Hypothalamus (tissue), 51 donors: ENCODE measurements at places on chromosomes 7 and 10.
A peak's percentile ranks its signal among the peaks of the same experiment; 100 is the strongest.

DNA sequence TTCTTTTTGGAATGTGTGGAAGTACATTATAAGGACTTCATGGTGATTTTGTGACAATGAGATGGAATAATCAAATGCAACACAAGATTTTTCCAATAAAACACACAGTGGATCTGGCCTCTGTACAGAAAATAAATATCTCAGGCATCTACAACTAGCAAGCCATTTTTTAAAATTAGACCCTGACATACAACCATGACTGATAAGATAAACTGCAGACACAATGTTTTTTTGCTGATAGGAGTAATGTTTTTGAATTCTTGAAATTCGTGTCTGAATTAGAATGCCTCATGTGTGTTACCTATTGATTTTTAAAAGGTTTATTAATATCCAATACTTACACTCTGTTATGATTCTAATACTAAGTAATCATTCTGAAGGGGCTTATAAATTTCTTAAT, 328.1 kb downstream of the HGF start:
- no peak for DNase-seq

DNA sequence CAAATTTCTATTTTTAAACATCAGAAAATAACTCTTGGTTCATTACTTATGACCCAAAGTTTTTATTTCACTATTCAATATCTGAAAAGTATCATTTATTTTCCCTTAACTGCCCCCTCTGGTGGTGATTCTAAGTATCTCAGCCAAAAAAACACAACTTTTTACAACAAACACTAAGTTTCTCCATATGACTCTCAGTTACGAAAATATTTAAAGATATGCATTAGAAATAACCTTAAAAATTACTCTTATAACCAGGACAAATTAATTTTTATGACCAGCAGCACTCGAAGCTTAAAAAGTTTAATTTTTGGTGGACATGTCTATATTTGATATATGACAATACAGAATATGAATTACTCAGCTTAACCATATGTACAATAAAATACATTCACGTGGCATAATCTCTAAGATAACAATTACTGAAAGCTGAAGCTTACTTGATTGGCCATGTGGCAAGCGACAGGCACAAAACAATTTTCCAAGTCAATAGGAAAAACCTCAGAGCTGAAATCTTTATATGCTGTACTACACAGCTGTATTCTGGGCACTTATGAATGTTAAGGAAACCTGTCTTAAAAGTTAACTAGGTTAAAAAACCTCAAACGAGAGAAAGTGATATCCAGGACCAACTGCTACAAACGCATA, 2.3 kb downstream of the HNRNPA2B1 start:
- DNase-seq: no peak

GRCh38 chr10:118343115-118343514, 991 bp upstream of the FAM204A start:
- no peak for DNase-seq

- no peak for DNase-seq
These were observed 1.2 kb upstream of the TMEM243 start for GRCh38 chr7:87220734-87221215.

GRCh38 chr10:24901686-24902399, 50.6 kb downstream of the PRTFDC1 start:
- no peak for DNase-seq

DNA sequence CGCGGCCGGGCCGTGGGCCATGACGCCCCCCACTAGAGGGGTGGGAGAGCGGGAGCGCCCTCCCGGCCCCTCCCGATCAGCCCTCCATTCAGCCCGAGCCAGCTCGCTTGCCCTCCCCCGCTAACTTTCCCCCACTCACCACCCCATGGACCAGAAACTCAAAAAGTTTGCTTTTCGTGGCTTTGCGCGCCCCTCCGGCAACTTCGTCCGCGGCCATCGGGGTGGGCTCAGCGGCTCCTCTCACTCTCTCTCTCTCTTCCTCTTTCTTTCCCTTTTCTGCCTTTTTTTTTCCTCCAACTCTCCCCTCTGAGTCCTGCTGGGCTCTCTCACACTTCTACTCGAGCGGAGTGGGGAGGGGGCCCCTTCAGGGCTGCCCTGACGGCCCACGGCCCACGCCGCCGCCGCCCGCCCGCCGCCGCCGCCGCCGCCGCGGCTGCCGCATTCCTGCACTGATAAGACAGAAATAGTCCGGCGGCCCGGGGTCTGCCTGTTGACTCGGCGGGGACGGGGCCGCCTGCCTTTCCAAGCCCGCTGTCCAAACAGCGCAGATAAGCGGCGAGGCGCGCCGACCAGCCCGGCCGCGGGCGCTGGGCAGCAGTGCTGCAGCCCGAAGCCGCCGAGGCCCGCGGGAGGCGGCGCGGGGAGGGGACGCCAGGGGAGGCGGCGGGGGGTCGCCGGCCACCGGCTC, at the start of gene SMARCD3:
TSS of gene SMARCD3 (minus strand) at position 349 of the 688 bp plus-strand sequence. CDS start at position 217, 132 bp downstream.
- peak; percentile 58 for DNase-seq

GRCh38 chr10:97456034-97456685, 10.2 kb downstream of the ZDHHC16 start:
- no peak for DNase-seq

- DNase-seq: no peak
These were observed 41.8 kb downstream of the TMEM168 start for GRCh38 chr7:112748381-112748780.

DNA sequence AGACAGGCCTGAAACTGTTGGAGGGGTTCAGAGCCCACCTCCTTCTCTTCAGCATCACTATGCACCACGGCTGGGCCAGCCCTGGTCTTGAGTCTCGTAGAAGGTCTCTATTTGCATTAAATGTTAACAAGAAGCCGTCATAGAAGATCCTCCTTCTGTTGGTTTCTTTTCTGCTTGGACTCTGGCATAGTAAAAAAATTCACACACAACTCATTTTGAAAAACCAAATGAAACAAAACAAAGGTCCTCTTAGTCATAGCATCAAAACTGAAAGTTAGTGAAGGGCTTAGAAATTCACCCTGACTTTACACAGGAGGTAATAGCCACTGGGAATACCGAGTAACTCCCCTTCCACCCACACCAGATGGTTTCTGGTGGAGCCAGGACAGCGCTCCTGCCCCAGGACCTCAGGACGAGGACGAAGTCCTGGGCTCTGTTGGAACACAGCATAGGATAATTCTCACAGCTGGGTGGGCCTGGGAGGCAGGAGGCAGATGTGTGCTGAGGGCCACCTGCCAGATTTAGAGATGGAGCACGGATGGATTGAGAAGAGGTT, 248.4 kb upstream of the KLF6 start:
- no peak for DNase-seq

DNA sequence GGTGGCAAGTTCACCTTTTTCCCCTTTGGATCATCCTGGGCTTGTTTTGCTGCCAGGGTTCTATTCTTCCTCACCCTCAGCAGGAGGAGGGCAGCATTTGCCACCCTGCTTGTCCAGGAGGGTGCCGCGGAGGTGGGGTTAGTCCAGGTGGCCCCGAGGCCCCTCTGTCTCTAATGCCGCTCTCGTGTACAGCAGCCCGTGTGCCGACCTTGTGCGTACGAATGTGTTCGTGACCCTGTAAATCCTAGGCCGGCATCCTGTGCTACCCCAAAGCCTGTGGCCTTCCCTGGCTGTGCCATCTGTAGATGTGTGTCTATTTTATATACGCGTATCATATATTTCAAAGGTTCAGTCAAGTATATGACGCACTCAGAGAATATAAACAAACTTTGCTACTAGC, 10.6 kb downstream of the IQCE start:
- no peak for DNase-seq

- DNase-seq: no peak
These were observed 62.9 kb upstream of the ZMIZ2 start for GRCh38 chr7:44685723-44686122.

DNA sequence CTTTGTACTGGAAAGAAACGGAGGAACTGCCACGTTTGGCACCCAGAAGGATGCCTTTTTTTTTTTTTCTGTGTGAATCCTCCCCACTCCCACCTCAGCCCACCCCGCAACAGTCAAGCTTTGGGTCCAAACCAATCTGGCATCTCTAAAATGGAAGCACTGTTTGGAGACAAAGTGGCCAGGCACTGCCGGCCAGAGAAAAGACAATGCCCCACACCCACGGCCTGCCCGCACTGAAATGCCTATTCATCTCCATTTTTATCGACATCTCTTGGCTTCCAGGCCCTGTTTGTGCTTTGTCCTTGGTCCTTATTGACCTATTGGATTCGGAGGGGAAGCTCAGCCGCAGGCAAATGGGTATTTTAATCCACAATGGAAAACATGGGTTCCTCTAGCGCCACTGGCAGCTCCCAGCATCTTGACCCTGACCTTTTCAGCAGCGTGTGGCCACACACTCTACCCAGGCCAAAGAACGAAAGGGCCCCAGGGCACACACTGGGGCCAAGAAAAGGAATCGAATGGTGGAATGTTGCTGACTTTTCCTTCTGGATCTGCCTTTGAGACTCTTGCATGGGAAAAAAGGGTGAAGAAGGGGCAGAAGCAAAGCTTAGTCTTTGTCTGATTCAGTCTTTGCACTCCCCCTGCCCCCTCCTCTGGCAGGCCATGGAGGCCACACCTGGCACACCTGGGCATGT, 162.6 kb upstream of the CDCA7L start:
- peak; percentile 72 for DNase-seq

DNA sequence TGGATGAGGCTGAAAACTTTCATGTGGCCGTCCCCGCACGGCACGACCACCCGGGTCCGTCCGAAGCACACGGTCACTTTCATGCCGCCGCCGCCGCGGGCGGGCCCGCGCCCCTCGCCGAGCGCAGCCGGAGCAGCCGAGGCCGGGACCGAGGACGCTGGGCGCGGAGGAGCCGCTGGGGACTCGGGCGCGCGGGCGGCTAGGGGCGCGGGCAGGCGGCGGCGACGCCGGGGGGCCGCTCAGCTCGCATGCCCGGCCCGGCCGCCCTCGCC, 247 bp downstream of the PARD3 start:
- no peak for DNase-seq

- DNase-seq: no peak
These were observed 581.4 kb downstream of the TNS3 start for GRCh38 chr7:47000561-47000960.

GRCh38 chr7:118054529-118054928, 129.4 kb upstream of the LSM8 start:
- no peak for DNase-seq

- no peak for DNase-seq
These were observed 61.7 kb upstream of the TES start for GRCh38 chr7:116148626-116149025.

GRCh38 chr7:135911099-135911498, 66.1 kb downstream of the MTPN start:
- DNase-seq: peak; percentile 3

DNA sequence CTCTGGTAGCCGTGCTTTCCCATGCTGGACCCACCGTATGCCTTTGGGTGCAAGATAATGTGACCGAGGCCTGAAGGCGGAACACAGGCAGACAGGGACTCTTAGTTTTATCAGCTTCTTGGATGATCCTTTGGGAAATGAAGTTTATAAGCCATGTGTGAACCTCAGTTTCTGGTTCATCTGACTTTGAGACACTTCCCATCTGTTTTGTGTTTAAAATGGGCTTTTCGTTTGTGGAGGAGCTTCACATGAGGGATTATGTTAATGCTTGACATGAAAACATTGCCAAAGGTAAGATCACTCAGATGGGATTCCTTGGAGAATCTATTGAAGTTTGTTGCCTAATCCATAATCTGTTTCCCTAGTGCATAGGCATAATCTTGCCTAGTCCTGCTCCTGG, 249.8 kb upstream of the LYZL1 start:
- no peak for DNase-seq

GRCh38 chr7:75559355-75559975, 67.3 kb downstream of the SPDYE5 start:
- DNase-seq: no peak

DNA sequence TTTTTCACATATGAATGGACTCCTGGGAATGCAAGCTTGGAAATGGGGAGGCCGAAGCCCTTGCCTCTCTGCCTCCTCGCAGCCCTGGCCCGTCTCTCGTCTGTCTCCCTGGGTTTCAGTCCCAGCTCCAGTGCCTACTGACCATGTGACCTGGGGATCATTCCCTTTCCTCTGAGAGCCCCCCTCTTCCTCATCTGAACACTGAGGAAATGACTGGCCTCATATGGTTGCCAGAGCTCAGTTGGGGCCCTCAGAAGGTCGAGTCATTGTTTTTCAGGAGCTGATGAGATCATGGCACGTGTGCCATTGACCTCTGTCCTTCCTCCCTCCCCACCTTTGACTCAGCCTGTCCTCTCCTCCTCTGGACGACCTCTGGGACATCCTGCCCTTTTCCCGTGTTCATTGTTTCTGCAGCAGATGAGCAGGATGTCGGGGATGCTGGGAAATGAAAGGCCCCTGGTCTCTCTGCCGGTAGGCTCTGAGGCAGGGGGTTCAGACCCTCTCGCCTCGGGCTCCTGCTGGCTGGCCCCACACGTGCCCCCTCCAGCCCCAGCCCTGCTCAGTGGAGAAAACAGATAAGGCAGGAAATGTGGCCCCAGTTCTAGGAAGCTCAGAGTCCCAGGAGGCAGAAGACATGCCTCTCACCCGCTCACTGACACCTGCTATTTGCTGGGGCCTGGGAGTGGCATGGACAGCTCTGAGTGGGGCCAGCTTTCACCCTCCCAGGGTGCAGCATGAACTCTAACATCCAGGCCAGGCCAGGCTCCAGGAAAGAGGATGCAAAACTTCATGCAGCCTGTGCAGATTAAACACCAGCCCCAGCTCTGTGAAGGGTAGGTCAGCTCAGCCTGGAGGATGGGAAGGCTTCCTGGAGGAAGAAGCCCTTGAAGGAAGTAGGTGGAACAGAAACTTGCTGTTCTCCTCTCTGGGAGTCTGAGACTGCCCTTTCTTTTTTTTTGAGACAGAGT, 8.3 kb upstream of the PPP1R35 start:
- no peak for DNase-seq

GRCh38 chr7:144997512-144997911, 161.7 kb upstream of the TPK1 start:
- DNase-seq: no peak

GRCh38 chr10:104492329-104492940, 138.8 kb downstream of the CFAP58 start:
- no peak for DNase-seq

GRCh38 chr7:22325671-22326070, 31.3 kb downstream of the RAPGEF5 start:
- no peak for DNase-seq

GRCh38 chr10:30014511-30014910, 44.9 kb downstream of the JCAD start:
- no peak for DNase-seq

GRCh38 chr7:29102558-29103151, 43.7 kb downstream of the CPVL start:
- DNase-seq: peak; percentile 15

DNA sequence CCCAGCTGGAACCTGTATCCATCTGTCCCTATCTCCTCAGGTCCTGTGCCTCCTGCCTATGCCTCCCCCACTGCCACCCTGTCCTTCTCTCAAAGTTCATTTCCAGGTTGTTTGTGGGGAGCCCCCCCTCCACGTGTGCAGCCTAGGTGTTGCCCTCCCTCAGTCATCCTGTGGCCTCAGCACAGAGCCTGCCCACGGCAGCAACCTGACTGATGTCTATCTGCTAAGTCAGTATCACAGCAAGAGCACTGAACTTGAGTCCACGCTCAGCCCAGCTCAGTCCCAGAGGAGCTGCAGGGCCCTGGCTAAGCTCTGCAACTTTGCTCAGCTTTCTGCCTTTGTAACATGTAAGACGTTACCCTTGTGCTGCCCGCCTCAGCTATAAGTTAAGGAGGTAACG, 28.7 kb downstream of the FAM53B start:
- DNase-seq: no peak
